ENCODE measurements at places on chromosomes 6 and 20.

- DNase-seq = no peak
Observed at GRCh38 chr6:140393665-140394540, 1019.5 kb upstream of the CITED2 start.

GRCh38 chr20:58213121-58213520, 15.3 kb downstream of the ANKRD60 start:
- DNase-seq = no peak

DNA sequence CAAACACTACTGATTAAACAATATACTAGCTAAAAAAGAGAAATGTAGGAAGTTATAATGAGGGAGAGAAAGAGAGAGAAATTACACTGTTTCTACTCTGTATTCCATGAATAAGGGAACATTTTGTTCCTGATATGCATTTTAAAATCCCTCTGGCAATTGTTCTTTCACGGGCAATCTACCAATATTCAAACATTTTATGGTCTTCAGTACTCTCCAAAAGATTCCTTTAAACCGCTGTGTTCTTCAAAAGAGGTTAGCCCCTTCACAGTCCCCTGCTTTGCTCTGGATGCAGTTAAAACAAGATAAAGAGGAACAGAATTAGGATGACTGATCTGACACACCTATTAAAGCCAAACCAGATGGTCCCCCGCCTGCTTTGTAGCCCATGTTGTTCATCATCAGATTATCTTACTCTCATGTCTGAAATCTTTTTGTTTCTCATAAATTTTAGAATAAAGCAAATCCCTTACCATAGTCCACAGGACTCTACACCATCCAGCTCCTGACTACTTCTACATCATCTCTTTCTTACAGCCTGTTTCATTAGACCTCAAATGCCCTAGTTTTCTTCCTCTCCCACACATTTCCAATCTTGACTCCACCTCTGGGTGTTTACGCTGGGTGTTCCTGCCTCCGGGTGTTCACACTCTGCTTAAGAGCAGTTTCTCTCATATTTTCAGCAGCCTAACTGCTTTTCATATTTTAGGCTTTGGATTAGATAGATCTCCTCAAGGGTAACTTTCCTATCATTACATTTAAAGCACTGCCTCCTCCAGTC, 399.7 kb downstream of the COL12A1 start:
- DNase-seq = no peak

GRCh38 chr6:8172530-8172929, 70.2 kb upstream of the EEF1E1 start:
- DNase-seq = no peak

DNA sequence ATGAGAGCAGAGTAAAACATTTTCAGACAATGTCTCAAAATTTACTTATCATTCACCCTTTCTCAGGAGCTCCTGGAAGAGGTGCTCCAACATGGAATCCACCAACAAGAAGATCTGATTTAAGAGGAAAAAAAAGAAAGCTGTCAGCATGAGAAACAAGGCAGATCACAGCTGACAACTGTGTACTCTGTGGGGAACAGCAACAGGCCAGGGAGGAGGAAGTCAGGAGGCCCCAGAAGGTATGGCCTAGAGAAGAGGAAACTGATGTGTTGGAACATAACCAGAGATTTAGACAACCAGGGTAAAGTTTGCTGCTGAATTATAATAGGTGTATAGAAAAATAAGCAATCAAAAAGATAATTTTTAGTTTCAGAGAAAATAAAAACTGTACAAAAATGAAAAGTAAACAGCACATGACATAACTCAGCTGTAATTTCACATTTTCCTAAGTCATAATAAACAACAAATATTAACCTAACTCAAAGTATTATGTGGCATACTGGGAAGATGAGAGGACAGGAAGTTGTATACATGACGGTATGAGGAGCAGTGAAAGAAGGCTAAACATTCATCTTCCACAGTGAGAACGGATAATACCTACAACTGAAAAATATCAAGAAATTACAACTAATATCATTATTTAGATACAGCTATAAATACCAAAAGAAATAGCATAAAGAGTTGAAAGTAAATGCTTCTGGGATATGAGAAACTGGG, 113.6 kb upstream of the EMILIN3 start:
- DNase-seq = no peak

DNA sequence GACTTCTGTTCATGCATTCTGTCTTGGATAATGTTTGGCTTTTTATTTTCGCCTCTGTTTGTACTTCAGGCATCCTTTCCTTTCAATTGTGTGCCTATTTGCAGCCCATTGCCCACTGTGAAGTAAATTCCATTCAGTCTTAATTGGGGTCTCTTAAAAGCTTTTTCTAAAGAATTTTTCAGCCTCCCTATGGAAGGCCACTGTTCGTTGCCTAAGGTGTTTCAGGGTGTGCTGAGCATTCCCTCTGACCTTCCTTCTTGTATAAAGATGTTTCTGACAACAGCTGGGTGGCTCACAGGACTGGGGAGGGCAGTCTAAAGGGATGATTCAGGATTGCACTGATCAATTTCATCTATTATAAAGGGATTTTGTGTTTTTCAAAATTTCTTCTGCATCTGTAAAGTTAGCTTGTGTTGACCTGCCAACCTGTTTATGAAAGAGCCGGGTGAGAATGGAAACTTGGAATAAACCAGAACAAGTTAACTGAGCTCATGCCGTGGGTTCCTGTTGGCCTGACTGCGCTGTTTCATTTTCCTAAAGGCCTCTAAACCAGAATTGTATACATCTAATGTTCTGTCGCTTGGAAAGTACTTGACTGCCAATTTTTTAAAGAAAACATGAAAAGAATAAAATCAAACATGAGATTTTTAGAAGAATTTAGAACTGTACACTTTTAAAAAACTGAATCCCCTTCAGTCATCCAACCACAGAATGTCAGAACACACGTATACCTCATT, 14.3 kb downstream of the PHACTR2 start:
- no peak for DNase-seq

- DNase-seq = no peak
Observed at GRCh38 chr20:14707026-14707680, 369.7 kb upstream of the FLRT3 start.

GRCh38 chr6:108789475-108789874, 58.7 kb upstream of the ARMC2 start:
- no peak for DNase-seq

DNA sequence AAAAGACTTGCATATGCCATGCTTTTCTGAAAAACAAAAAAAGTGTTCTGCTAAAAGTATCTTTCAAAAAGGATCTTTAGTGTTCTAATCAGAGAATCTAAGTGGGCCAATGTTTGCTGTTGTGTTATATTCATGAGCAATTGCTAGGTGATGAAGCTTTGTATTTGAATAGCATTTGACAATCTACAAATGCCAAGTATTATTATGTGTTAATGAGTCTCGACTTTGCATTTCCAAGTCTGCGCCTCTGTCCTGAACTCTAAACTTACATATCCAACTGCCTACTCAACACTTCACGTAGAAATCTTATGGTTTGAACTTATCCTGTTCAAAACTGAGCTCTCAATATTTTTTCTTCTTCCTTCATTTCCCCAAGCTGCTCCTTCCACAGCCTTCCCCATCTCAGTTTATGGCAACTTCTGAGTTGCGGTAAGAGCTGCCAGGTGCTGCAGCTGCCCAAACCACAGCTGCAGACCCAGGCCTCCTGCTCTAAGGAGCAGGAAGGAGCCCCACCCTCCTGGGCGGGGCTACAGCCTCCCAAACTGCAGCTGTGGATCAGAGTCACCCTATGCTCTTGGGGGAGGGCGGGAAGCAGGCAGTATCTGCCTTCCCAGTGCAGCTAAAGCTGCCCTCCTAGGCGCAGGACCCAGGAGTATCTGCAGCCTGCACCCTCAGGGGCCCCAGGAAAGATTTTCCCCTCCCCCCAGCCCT, 16.7 kb upstream of the MAK start:
- DNase-seq = no peak

- DNase-seq = no peak
Observed at GRCh38 chr20:21391185-21391971, 5.9 kb downstream of the NKX2-4 start.

GRCh38 chr6:113786168-113786567, 71.0 kb upstream of the MARCKS start:
- DNase-seq = peak; percentile 85

DNA sequence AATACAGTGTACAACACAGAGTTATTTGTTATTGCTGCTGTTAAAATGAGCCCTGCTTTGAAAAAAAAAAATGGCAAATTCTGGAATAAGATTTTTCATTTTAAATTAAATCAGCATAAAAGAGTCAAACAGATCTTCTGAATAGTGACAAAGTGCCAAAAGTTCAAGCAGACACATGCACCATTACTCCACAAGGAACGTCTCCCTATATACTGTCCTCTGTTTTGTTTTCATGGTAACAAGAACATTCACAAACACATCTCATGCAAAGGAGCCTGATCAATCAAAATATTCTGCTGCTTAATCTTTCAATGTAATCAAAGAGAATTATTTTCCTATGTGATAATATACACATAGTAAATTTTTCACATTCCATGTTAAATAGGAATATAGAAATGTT, 2.7 kb downstream of the HIVEP2 start:
- DNase-seq = no peak

DNA sequence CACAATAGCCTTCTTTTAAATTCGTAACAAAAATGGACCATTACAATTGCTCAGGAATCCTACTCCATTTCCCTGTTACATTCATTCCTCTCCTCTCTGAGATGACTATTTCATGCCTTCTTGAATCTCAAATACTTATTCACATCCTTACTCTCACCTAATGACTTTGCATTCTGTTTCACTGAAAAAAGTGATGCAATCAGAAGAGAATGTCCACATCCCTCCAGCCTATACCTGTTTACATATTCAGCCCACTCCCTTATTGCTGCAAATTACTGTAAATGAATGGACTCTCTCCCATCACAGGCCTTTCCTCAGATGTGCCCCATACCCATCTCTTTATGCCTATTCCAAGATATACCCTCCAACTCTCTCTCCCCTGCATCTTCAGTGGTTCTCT, 8.6 kb downstream of the TAAR1 start:
- no peak for DNase-seq

DNA sequence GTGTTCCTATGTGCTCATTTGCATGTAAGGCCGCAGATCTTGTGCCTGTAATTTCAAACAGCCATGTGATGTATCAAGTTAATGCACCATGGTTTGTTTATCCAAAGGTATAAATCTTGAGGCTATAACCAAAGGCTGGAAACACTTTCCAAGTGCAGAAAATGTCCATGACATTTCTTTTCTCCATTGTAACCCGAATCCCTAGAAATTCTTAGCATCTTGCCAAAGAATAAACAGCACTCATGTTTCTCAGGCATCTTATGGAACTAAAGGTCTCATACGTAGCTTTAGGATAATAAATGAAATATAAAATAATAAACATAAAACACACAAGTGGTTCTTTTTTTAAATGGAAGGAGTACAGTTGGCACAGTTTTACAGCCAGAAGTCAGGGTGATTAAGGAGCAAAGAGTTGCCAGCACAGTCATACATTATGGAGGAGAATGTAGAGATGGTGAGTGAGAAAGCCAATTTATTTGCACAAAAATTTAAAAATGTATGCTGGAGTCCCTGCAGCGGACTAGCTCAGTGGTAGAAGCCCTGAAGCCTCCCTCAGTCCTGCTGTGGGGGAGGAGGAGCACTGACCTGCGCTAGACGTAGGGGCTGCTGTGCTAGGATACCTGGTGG, 18.0 kb downstream of the CDH26 start:
- DNase-seq = no peak

GRCh38 chr6:161257793-161258457, 15.9 kb downstream of the AGPAT4 start:
- DNase-seq = no peak

Data from LoVo (cell line).